ENCODE measurements at places on chromosomes 4 and X. TPM values are rescaled to one million over a fixed set of nuclear protein-coding genes. Genes with fewer than 3 reads are reported as not detected.

SLC25A14 gene
- 8.2 TPM for total RNA-seq

CXCL8 gene
- total RNA-seq = 4.2 TPM

COL25A1 gene
- total RNA-seq = 0.79 TPM

HTRA3 gene
- total RNA-seq = 13.2 TPM

DNA sequence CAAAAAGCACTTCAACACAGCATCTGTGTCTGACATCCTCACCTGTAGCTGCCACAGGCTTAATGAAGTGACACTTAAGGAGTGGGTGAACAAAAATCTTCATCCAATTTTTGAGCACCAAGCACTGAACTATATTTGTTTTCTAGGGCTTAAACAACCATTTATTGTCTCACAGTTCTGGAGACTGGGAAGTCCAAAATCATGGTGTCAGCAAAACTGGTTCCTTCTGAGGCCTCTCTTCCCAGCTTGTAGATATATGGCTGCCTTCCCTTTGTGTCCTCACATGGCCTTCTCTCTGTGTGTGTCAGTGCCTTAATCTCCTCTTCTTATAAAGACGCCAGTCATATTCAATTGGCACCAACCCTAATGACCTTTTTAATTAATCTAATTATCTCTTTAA, 189.2 kb upstream of the CLNK start:
- H3K4me3 ChIP-seq = no peak overlapping the region
- no peaks in the 10 kb centered on the region for H3K36me3 ChIP-seq
- no peak for DNase-seq
- no peak overlapping the region for H3K27ac ChIP-seq
- no peaks in the 10 kb centered on the region for H3K27me3 ChIP-seq

DNA sequence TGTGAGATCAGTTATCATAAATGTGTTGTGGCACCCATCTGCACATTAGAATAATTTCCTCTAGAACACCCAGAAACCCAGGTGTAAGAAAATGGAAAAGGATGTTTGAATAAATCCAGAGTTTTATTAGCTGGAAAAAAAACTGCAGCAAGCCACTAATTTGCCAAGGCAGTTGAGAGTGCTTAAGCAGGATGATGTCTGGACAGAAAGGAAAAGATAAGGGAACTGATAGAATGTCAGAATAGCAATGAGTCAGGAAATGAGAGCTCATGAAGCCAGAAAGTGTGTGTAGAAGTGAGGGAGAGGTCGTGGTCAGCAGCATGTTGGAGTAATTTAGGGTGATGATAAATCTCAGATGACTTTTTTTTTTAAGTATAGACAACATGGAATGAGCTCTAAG, 15.2 kb upstream of the NEUROG2 start:
- H3K4me3 ChIP-seq = no peak overlapping the region
- no peak for DNase-seq
- no peaks in the 10 kb centered on the region for H3K4me1 ChIP-seq
- H3K27me3 ChIP-seq = no peaks in the 10 kb centered on the region
- no peak overlapping the region for H3K27ac ChIP-seq
- H3K36me3 ChIP-seq = no peaks in the 10 kb centered on the region

DNA sequence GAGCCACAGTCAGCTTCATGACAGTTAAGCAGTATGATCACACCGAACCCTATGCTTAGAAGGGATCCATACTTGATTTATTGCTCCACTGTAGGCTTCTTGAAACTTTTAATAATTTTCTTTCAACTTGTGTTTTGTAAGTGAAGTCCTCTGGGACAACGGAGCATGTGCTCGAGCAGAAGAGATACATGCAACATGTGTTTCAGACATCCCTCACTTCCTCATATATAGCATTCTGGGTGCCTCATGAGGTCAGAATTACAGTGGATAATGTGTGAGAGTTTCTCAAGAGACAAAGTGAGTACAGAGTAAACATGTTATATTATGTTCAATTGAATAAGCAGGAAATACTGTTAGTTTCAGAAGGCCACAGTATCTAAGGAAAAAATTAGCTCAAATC, 893.2 kb downstream of the FAT4 start:
- no peaks in the 10 kb centered on the region for H3K4me1 ChIP-seq
- no peak for DNase-seq
- H3K36me3 ChIP-seq = no peaks in the 10 kb centered on the region
- no peak overlapping the region for H3K4me3 ChIP-seq

DNA sequence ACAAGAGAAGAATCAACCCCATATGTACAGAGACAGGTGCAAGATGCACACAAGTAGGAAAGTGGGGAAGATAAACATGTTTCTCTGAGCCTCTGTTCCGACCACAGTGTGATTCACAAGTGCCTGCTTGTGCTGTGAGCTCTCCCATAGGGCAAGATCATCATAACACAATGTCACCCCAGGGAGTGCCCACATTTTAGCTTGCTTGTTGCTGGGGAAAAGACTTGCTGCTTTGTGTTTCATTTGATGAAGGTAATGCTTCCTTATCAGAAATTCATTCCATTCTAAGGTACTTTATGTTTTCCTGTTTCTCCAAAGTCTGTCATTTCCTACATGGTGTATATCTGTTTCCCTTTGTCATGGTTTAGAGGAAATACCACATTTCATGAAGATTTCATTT, 304.5 kb upstream of the DIPK2B start:
- H3K36me3 ChIP-seq = no peaks in the 10 kb centered on the region
- DNase-seq = no peak
- no peak overlapping the region for H3K4me3 ChIP-seq
- no peaks in the 10 kb centered on the region for H3K27me3 ChIP-seq

DNA sequence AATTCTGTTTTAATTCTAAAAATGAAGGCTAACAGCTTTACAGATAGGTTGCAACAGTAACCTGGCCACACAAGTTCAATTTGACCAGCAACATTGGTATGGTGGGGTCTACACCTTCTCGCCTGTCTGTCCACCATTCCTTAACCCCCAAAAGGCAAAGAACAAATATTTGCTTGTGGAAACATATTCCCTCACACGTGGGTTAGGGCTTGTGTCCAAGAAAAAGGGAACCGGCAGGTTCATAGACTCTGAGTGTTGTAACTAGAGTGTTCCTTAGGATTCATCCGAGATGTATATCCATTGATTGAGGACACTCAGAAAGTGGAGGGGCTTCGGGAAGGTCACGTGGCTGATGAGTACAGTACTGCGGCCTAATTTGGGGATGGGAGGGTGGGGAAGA, 54.1 kb downstream of the C4orf51 start:
- H3K4me3 ChIP-seq = no peak overlapping the region
- peak overlapping the region; percentile 72 for H3K27ac ChIP-seq
- H3K36me3 ChIP-seq = no peaks in the 10 kb centered on the region
- no peaks in the 10 kb centered on the region for H3K27me3 ChIP-seq

GRCh38 chrX:134599184-134599914, 58.9 kb downstream of the PLAC1 start:
- H3K27ac ChIP-seq = no peak overlapping the region
- no peaks in the 10 kb centered on the region for H3K27me3 ChIP-seq
- DNase-seq = no peak
- H3K4me1 ChIP-seq = no peaks in the 10 kb centered on the region

DNA sequence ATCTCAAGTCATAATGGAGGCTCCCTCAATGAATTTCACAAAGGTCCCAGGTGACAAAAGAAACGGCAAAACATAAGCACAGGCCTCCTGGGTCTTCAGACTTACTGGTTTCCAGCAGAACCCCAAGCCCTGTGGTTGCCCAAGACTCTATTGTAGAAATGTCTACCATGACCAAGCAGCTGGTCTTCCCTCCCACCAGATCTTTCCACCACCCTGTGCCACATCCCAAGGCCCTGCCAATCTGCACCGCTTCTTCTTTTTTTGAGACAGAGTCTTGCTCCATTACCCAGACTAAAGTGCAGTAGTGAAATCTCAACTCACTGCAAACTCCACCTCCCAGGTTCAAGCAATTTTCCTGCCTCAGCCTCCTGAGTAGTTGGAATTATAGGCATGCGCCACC, 23.2 kb upstream of the TXK start:
- H3K36me3 ChIP-seq = peaks cover 11% of the 10 kb centered on the region
- no peaks in the 10 kb centered on the region for H3K4me1 ChIP-seq
- no peak for DNase-seq
- no peaks in the 10 kb centered on the region for H3K27me3 ChIP-seq
- H3K27ac ChIP-seq = no peak overlapping the region
- no peak overlapping the region for H3K4me3 ChIP-seq

DNA sequence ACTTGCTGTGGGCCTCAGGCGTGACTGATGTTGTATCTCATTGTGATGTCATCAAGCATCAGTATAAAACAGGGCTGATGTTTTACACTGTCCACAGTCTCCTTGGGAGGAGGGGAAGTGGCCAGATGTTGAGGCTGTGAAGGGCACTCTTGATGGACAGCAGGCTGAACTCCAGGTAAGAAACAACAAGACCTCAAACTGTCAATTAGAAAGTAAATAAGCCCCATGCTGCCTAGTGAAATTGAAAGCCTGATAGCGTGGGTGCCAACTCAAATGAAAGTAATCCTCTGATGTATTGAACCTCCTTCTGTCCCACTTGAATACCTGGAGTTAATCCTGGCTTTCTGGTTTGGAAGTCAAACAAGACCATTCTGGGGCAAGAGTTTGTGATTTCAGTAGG, 19.7 kb downstream of the VSIG1 start:
- H3K36me3 ChIP-seq = no peaks in the 10 kb centered on the region
- no peaks in the 10 kb centered on the region for H3K4me1 ChIP-seq
- no peak overlapping the region for H3K27ac ChIP-seq
- H3K27me3 ChIP-seq = no peaks in the 10 kb centered on the region
- DNase-seq = no peak
- H3K4me3 ChIP-seq = no peak overlapping the region

- H3K27me3 ChIP-seq = no peaks in the 10 kb centered on the region
- H3K36me3 ChIP-seq = no peaks in the 10 kb centered on the region
- peak overlapping the region; percentile 51 for H3K4me3 ChIP-seq
- H3K4me1 ChIP-seq = no peaks in the 10 kb centered on the region
- DNase-seq = no peak
Observed at GRCh38 chrX:106612393-106612763, 600 bp downstream of the RADX start.

Measured in upper lobe of left lung (tissue), 6 donors.